ENCODE measurements at places on chromosomes 3 and 15.

DNA sequence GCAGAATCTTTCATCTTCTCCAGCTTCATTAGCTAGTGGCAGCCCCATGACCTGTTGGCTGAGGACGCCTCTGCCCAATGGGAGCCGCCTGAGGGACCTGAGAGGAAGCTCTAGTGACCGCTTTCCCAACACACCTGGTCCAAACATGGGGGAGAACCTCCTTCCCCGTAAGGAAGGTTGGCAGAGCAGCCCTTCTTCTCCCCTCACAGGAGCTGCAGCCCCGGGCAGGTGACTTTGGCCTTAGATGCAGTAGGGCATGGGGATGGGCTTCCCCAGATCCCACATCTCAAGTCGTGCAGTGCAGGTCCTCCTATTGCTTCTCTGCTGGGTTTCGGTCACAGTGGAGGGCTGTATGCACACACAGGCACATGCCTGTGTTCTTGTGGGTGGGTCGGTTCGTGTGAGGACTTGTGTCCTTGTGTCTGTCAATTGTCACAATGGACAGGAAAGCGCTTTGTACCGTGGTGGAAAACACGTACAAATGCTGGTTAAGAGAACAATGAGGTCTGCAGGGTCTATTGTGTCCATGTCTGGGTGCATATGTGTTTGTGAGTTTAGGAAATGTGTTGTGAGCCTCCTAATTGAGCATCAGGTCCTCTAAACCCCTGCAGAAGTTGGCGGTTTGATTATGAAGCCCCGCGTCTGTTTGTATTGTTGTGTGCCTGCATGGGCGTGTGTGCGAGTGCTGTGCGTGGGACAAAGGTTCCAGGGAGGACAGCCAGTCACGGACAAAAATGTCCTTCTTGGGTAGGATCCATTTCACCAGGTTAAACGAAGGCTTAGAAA lies 1.4 kb downstream of the ISLR2 start:
- DNase-seq = no peak

DNA sequence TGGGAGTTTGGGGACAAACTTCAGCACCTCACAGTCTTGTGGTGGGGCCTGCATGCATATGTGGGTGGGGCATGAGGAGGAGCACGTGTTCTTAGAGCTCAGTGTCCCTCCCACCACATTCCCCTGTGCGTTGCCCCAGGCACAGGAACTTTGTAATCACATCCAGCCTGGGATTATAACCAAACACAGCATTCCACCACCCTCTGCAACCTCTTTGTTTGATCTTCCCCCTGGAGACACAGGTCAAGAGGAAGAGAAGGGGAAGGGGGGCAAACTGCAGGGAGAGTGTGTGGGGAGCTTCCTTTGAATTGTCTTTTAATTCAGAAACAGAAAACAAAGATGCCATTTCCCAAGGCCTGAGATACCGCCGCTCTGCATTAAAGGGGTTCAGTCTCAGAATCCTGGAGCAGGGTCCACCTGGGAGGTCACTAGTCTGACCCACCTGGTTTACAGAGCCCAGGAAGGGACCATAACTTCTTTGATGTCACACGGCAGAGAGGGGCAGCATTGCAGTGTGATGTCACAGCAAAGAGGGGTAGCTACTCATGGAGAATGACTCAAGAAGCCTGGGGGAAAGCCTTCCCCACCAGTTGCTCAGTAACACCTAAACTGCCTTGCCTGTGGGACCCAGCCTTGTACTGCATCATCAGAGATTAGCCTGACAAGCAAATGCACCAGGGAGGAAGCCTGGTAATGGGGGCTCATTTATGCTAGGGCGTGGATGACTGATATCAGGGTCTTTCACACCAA lies 106.3 kb upstream of the RNU6-1 start:
- peak; percentile 72 for DNase-seq

GRCh38 chr3:113271189-113271588 lies 59.8 kb downstream of the BOC start:
- no peak for DNase-seq

DNA sequence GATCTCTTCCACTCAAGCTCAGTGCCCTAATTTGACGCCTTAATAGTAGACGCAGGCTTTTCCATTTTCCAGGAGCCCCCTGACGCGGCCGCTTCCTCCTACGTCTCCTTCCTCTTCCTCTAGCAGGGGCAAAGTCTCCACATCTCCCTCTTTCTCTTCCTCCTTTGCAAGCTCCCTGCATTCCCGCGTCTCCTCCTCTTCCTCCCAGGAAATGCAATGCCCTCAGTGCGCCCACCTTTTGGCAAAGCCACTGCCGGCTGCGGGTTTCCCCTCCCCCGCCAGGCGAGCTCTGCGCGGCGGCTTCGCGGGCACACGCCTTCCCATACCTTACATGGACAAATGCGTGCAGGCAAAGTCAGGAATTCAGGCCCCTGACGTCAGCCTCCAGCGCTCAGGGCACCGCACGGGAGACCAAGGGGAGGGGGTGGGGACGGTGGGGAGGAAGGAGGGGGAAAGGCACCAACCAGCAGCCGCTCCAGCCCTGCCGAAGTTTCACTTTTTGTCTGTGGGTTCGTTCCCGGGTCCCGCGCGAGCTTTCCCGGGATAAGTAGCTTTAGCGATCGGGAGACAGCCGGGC lies 432 bp upstream of the LPP start:
- peak; percentile 83 for DNase-seq

DNA sequence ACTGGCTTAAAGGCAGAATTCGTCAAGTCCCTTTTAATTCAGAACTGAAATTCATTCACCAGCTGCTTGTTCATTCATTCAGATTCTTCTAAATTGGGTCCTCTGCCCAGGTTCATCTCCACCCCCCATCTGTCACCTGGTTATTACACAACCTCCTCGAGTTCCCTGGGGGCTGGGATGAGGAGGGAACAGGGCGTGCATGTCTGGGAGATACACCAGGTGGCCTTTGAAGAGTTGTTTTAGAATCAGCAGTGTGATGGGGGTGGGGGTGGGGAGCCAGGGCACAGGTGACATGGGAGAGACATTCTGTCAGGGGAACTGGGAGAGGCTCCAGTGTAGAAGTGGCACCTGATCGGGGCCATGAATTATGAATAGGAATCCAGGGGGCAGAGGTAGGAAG lies 8.2 kb downstream of the SNX33 start:
- DNase-seq = no peak
